ENCODE measurements at places on chromosomes 7 and 10.
A peak's percentile ranks its signal among the peaks of the same experiment; 100 is the strongest.

DNA sequence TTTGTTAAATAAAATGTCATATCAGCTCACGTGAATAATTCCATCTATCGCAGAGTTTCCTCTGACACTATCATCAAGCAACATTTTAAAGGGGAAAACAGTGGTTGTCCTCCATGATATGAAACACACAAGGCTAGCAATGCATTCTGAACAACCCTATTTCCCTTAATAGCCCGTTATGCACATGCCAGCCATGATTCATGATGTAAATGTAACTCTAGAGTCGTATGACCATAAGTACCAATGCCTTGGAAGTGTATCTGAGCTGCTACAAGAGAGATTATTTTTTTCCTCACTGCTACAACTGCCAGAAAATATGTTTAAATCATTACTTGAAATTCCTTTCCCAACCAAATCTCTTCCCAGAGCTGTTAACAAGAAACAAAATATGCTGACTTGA is 159.4 kb downstream of the GRM8 start:
- DNase-seq = no peak

DNA sequence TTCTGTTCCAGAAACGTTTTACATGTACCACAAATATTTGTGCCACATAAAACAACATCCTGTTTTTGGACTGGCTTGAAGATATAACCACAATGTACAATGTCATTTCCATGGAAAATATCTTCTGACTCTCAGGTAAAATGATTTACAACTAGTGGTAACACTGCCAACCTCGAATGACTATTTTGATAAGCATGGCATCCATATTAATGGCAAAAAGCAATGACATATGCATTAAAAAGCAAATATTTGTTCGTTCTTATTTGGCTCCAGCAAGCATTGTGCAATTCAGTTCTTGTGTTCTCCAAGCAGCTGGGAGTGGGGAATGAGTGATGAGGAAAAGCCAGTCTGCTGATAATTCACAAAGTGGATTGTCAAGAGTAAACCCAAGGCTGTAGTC is 289.0 kb downstream of the PLXDC2 start:
- DNase-seq = no peak

DNA sequence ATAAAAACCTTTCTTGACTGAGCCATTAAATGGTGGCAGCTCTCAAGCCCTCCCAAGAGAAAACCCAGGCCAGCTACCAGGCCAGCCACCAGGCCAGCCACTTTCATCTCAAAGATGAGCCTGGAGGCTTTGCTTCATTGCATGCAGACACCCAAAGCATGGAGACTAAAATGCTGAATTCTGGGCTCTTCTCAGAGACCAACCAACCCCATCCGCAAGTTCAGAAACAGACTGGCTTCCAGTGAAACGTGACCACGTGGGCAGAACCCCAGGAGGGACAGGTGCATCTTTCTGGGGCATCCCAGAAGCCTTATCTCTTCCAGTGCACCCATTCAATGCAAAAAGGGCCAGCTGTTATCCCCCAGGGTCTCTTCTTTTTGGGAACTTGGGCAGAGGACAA is 20.9 kb downstream of the CHST15 start:
- DNase-seq = no peak

- no peak for DNase-seq
Observed at GRCh38 chr10:43913676-43914235, 265.1 kb upstream of the ZNF32 start.

GRCh38 chr7:156725936-156726335 is 85.4 kb downstream of the RNF32 start:
- DNase-seq = no peak

DNA sequence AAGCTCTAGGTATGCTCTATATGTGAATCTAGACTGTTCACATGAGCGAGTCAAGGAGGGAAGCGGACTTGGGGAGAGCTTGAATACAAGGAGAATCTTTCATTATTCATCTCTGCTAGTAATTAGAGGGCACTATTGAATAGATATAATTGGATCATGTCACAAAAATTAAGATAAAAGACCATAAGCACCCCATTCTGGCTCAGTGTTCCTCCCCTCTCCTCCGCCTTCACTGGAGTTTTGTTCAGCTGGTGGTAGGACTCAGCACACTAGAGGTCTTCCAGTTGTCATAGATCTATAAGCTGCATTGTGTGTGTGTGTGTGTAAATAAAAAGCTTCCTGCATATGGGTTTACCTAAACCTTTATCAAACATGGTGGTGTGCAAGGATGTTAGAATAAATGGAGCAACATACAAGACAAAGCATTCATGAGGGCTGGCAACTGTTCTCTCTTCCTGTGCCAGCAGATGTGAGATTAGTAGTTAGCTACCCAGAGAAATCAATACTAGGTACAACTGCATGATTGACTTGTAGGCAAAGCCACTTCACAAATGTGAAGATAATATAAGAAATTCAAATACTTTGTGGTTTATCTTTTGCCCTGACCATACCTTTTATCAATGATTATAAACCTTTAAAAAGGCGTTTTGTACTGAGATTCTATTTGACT is 142.6 kb downstream of the CREB5 start:
- no peak for DNase-seq

GRCh38 chr10:34599026-34599795 is 215.9 kb downstream of the PARD3 start:
- DNase-seq = no peak

DNA sequence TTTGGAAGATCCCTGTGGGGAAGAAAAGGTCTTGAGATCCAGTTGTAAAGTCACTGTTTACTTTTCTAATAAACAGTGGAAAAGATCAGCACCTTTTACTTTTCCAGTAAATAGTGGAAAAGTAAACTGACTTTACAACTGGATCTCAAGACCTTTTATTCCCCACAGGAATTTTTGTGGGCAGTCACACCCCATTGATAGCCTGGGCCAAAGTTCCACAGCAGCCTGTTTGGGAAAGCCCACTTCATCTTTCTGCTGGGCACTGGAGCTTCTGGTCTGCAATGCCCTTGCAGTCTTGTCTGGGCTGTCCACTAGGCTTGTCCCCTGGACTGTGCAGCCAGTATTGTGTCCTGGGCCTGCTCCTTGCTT is 50.2 kb downstream of the ADCY1 start:
- DNase-seq = no peak

GRCh38 chr7:767941-768731 is 41.1 kb upstream of the PRKAR1B start:
- peak; percentile 60 for DNase-seq

DNA sequence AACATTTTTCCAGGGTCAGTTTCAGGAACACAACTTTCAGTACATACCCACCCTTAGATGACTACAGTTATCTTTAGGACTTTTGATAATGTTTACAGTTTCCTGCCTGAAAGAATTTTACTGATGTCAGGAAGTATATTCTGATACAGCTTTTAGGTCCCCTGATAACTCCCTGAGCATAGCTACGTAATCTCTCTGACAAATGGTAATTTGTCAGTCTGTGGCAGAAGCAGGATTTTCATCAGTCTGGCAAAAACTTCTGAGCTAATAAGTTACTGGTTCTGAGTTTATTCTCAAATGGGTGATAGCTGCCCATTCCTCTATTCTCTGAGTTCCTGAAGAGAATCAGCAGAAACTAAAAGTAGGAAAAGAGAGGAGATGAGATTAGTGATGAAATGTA is 270.1 kb upstream of the MTPN start:
- DNase-seq = no peak

DNA sequence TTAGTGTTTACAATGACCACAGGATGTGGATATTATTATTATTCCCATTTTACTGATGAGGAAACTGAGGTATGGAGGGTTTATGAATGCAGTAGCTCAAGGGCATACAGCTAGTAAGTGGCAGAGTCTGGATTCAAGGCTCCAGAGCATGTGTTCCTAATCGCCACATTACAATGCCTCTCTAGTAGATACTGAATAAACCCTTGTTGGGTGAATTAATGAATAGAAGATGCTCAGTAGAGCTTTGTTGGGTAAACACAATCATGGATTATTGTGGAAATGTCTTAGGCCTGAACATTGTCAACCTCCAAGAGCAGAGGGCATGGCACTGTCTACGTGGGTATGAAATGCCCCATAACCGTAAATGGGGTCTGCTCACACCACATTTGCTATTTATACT is 545.3 kb downstream of the LRMDA start:
- no peak for DNase-seq

GRCh38 chr10:48199580-48200377 is 74.7 kb downstream of the FRMPD2 start:
- no peak for DNase-seq

DNA sequence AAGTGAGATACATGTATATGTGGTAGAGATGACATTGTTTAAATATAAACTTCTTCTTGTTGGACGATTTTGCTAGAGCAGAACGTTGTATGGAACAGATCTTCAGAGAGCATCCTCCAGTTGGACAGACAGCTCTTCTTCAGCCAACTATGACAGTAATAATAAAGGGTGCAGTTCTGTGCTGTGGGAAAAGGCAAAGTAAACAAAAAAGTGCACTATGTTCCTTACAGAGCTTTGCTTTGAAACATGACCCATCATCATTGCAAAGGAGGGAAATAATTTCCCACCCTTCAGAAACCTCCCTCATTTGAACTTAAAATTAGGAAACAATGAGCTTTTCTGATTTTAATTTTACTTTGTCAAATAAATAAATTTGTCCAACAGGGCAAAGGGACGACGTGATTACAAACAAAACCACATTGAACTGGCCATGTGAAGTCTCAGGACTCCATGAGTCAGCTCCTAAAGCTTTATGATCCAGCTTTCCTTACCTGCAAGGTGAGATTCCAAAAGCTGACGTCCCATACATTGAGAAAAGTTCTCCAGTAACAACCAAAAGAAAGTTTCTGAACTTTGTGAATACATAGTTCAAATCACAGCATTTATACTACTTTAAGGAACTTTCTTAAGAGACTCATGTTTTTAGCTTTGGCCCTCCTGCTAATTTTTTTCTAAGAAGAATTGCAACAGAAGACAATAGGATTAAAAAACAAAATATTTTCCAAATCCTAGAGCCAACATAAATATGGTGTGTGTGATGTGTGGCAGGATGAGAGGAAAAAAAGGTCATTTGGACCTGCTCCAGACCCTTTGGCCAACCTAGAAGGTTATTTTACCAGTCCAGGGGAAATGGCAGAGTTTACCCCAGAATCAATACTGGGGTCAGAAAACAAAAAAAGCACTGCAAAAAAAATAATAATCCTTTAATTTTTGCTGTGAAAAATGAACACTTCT is 565.4 kb upstream of the NRP1 start:
- DNase-seq = no peak

GRCh38 chr10:100072514-100072913 is 9.2 kb downstream of the CPN1 start:
- no peak for DNase-seq

- no peak for DNase-seq
Observed at GRCh38 chr10:46323176-46323575, 36.4 kb downstream of the ANTXRL start.

DNA sequence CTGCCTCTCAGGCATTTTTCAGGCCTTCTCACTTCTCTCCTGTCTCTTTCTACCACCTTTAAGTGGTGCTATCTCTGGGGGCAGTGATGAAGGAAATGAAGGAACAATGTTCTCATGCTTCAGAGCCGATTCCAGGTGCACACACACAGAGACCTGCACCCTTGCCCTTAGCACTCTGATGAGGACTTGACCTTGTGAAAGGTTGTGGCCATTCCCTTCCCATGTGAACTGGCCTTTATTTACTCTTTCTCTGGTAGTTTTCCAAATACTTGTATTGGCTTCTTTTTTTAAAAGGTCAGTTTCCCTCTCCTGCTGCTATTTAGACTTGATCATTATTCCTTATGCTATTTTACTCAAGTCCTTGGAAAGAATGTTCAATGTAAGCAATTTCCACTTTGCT is 188.6 kb downstream of the MDFIC start:
- DNase-seq = no peak

GRCh38 chr7:140519007-140519399 is 39.7 kb upstream of the MKRN1 start:
- no peak for DNase-seq

DNA sequence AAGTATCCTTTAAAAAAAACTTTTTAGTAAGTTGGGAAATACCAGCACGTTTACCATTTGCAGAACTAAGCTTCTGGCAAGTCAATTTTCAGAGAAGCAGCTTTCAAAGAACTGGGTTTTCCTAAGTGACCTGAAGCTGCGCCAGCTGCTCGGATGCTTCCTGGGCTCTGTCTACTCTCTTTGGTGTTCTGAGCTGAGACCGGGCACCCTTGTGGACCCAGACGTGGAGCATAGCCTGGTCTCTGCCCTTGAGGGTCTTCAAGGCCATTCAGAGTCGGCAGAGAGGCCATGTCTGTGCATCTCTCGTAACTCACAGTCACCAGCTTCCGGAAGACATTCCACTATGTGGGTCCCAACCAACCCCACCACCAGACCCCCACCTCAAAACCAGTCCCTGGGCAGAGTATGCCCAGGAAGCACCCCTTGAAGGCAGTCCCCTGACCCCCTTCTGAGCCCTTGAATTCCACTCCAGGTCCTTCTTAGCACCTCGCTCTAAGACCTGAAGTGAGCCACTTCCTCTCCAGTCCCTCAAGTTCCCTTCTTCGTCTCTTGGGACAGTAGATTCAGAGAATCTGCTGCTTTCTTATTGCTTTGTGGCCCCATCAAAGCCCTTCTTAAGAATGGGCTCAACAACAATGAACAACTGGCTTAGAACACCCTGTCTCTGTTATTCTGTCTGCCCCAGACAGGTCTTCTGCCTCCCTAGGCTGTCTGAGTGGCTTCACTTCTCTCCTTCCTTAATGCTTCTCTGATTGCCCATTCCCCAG is 8.5 kb downstream of the CALML5 start:
- DNase-seq = no peak

DNA sequence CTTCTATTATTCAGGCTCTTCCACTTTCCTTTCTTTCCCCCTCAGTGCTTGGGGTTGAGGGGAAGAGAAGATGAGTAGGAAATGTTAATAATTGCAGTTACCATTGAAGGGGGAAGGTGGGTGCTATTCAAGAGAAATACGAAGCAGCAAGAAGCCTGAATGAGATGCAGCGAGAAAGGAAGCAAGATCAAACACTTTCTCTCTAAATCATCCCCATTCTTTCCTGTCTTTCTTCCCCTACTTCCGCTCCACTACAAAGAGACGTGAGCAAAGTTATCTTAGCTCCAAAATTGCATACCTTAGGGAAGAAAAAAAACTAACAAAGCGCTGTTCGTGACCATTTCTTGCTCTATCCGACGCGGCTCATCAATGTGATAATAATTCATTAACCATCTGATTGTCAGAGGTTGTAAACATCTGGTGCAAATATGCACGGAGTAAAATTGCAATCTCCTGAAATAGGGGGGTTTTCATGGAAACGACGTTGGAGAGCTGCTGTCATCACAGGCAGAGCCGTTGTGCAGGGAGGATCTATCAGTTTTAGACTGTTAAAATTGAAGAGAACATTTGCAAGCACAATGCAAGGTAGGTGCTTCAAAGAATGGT is 15.2 kb upstream of the PARD3 start:
- DNase-seq = no peak

- no peak for DNase-seq
Observed at GRCh38 chr10:121285406-121286196, 312.6 kb downstream of the FGFR2 start.

GRCh38 chr10:7258948-7259523 is 151.8 kb downstream of the SFMBT2 start:
- no peak for DNase-seq
